ENCODE measurements at places on chromosomes 3 and 15.
A peak's percentile ranks its signal among the peaks of the same experiment; 100 is the strongest.

GRCh38 chr3:127068871-127069270 lies 86.0 kb downstream of the PLXNA1 start:
- no peak for DNase-seq

GRCh38 chr3:116198087-116198486 lies 247.2 kb downstream of the LSAMP start:
- no peak for DNase-seq

DNA sequence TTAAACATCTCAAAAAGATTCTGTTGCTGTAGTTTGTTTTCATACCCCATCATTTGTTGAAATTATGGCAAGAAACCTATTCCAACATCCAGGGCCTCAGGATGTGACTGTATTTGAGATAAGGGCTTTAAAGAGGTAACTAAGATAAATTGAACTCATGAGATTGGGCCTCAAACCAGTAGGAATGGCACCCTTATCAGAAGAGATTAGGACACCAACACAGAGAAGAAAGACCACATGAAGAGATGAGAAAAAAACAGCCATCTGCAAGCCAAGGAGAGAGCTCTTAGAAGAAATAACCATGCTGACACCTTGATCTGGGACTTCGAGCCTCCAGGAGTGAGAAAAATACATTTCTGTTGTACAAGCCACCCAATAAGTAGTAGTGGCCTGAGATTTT lies 157.7 kb downstream of the CGGBP1 start:
- no peak for DNase-seq

DNA sequence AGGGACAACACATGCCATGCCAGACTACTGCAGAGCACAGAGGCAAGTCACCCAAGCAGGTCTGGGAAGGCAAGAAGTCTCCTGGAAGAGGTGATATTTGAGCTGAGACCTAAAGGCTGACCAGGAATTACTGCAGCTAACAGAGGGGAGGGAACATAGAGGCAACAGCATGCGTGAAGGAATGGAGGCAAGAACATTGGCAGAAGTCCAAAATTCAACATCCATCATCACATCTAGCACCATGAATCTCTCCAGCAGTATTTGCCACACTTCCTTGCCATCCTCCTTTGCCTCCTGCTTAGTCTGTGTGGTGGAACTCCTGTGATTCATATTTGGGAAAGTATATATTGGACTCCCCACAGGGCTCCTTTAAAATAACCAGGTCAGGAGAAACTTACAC lies 870 bp upstream of the TSEN2 start:
- DNase-seq: no peak

DNA sequence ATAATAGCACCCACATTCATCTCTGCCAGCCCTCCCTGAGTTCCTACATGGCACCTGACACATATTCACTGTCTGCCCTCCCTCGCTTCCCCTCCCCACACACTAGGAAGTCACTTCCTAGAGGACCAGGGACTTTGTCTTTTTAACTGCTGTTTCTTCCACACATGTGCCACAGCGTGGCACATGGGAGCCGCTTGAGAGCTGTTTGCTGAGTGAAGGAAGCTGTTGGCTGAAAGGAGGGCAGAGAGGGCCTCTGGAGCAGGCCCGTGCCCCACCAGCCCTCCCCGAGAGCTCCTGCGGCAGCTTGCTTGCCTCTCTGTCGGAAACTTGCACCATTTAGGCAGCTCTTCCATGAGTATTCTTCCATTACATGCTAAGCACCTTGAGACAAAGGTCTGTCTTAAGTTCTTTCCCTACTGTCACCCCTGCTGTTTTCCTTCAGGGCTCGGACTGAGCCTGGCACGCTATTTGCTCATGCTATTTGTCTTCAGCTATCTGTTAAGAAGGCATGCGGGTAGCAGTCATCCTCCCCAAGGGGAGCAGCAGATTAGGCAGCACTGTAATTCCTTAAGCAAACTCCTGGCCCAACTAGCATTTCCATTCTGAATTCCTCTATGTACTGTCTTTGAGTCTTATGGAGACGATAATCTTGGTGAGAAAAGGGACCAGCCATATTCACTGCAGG lies 72.2 kb downstream of the CACNA1D start:
- no peak for DNase-seq

- DNase-seq: no peak
These were observed 120.0 kb upstream of the TPM1 start for GRCh38 chr15:62922514-62922913.

- peak; percentile 20 for DNase-seq
These were observed 397.6 kb downstream of the FOXP1 start for GRCh38 chr3:71185733-71186455.

DNA sequence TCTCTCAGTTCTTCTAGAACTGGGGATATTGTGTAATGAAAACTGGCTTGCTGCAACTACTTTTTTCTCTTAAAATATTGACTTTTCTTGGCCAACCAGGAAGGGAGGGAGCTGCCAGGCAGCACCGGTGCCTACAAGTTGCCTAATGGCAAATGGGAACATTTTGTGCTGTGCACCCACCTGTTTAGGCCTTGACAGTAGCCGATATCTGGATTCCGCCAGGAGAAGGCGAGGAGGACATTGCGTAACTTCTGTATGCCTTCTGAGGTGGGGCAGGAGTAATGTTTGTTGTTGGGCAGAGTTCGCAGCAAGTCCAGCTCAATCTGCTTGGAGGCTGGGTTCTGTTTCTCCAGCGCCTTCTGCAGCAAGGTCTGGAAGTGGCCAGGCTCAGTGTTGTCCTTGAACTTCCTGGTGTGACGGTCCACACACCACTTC lies 64.9 kb downstream of the TBC1D2B start:
- no peak for DNase-seq

DNA sequence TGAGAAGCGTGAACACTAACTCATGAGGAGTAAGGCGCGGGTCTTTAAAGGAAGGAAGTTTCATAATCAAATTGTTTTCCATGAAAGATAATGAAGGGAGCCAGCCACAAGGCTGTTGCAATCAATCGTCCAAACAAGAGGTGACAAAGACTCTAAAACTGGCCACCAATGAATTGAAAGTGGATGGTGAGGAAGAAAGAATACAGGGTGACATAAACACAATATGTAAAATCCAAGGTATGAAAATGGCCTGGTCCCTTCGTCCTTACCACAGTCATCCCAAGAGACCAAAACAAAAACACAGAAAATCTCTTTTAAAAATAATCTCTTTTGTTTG lies 12.0 kb downstream of the CD86 start:
- DNase-seq: no peak

DNA sequence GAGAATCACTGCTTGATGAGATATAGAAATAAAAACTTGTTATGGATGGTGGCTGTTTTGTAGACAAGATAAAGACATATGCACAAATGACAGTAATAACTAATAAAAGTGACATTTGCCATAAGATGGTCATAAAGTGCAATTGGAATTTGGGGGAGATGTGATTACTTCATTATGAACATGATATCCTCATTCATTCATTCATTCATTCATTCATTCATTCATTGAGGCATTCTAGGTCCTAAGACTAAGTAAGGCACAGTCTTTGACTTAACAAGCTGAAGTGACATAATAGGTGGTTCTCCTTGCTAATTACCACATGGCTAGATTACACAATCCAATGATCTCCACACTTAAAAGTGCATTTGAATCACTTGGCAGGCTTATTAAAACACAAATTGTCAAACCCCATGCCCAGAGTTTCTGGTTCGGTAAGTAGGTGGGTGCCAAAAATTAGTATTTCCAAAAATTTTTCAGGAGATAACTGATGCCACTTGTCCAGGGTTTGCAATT lies 18.9 kb downstream of the RAP2B start:
- DNase-seq: no peak

DNA sequence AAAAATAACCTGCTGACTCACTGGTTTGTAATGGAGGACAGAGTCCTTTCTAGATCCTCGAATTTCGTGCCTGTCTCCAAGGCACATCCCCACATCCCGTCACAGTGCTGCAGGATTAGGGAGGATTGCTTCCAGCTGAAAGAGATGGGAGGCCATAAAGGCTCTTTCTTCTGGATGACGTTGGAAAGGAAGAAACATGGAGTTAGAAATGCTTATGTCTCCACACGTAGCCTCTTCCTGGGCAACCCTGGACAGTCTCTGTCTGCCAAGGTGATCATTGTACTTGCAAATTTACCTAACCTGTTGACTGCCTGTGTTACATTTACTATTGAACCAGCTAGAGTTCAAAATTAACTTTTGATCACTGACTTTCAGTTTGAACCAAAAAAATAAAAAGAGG lies 27.6 kb upstream of the VILL start:
- no peak for DNase-seq

DNA sequence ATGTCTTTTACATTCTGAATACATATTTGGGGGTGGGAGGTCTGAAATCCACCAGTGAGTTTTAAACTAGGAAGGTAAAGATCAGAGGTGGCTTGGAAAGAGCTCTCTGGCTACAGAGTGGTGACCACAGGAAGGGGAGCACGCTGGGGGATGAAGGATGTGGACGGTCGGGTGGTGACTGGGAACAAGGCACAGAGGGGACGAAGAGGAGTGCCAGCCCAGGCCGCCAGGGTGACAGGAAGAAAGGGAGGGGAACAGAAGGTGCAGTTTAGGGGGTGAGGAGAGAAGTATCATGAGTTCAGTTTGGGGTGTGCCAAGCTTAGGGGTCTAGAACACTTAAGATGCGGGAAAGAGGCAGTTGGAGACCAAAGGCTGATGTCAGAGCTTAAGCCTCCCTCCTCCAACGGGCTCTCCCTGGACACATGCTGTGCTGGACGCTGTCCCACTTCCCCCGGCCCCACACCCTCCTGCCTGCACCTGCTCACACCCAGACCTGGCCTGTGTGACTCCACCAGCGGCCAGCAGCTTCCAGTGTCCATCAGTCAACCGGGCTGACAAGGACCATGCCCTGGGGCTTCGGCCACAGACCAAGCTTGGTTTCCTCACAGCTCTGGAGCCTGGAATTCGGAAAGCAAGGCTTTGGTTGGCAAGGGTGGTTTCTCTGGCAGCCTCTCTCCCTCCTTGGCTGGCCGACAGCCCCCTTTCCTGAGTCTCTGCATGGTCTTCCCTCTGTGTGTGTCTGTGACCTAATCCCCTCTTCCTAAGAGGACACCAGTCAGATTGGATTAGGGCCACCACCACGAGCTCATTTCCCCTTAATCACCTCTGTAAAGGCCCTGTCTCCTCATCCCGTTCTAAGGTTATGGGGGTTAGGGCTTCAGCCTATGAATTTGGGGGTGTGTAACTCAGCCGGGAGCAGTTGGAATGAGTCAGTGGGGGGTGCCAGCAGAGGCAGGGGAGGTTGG lies 120.4 kb upstream of the IQSEC1 start:
- no peak for DNase-seq

DNA sequence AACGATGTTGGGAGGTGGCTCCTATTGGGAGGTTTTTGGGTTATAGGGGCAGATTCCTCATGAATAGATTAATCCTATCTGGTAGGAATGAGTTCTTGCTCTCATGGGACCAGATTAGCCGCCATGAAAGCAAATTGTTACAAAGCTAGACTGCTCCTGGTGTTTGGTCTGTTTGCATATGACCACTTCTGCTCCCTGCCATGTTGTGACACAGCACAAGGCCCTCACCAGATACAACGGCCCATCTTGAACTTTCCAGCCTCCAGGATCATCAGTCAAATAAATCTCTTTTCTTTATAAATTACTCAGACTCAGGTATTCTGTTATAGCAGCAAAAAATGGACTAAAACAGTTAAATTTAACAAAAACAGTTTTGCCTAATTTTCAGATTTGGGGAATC lies 34.4 kb downstream of the TRIM42 start:
- no peak for DNase-seq

DNA sequence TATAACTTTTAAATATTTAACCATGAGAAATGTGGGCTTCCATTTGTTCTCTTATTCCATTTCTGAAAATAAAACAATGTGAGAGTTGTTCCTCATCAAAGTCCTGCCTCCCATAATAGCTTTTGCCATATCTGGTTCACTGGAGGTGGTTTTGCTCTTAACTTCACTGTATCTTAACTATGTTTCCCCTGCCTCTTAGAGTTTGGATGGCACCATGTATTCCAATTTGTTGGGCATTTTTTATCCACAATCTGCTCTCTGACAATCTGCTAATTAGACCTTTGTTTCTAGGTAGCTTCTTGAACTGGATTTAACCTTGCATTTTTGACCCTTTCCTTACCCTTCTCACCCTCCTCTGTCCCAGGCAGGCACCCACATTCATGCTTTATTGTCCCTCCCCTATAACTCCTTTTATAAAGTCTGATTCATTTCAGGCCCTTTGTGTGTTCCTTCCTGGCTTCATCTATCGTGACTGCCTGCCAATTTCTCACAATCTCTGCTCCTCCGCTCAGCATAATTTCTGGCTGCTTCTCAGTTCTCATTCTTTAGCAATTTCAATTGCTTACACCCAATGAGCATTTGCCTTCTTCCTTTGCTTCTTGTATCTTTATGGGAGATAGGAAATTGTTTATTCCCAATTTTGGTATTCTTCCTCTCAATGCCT lies 144.2 kb upstream of the ARHGEF26 start:
- DNase-seq: no peak

GRCh38 chr3:191051037-191051436 lies 148.0 kb upstream of the OSTN start:
- no peak for DNase-seq

DNA sequence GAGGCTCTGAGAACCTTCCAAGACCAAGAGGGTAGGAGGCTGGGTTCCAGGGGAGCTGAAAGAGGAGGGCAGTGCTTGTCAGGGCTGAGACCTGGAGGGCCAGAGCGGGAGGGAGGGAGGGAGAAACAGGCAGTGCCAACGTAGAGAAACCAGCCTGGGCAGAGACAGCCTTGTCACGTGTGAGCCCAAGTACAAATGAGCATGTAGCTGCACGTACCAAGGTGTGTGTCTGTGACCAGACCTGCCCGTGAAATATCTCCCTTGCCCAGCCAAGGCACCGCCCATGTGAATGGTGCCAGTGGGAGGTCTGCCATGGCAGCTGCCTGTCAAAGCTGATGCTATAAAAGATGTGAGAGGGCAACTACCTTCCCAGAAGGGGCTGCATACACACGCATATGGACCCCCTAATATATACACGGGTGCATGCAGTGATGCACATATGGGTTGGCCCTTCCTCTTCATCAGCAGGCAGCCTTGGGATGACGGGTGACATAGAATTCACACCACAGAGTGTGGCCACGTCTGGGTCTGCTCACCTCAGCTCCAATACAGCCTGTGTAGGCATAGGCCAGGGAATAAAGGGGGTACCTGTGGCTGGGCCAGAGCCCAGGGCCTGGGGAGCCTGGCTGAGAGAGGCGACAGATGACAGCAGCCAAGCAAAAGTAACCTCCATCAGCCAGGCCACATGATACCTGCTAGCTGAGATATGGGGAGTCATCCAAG lies 7.8 kb upstream of the CTDSPL start:
- DNase-seq: no peak

DNA sequence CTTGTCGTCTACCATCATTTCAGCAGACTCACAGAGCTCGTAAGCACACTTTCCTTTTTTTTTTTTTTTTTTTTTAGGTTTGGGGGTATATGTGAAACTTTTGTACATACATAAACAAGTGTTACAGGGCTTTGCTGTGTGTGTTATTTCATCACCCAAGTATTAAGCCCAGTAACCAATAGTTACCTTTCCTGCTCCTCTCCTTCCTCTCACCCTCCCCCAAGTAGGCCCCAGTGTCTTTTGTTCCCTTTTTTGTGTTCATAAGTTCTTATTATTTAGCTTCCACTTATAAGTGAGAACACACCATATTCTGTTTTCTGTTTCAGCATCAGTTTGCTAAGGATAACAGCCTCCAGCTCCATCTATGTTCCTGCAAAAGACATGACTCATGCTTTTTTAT lies 746.8 kb downstream of the GRM7 start:
- DNase-seq: no peak

Measured in activated CD4-positive, alpha-beta T cell treated with anti-CD3 and anti-CD28 coated beads, Interleukin-2, amount 50 U/mL, for 1 hour (primary cell).